Activated CD4-positive, CD25-positive, alpha-beta regulatory T cell treated with anti-CD3 and anti-CD28 coated beads, Interleukin-2, amount 50 U/mL, for 24 hours (primary cell): ENCODE measurements at places on chromosomes 4 and X.

DNA sequence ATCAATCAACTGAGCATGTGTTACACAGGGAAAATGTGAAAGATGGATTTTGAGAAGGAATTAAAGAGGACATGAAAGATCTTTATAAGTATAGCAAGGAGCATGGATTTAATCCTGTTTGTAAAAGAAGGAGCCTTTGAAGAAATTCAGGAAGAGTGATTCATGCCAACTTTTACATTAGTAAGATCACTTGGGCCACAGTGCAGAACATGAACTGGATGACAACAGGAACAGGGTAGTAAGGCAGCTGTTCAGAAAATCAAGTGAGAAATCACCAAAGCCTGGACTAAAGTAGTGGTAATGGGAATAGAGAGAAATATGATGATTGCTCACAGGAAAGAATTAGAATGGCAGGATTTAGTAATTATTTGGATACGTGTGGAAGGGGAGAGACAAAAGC lies 265.7 kb upstream of the PCDH7 start:
- no peak for ATAC-seq

- ATAC-seq = no peak
These were observed 2.2 kb upstream of the SFRP2 start for GRCh38 chr4:153790962-153791551.

DNA sequence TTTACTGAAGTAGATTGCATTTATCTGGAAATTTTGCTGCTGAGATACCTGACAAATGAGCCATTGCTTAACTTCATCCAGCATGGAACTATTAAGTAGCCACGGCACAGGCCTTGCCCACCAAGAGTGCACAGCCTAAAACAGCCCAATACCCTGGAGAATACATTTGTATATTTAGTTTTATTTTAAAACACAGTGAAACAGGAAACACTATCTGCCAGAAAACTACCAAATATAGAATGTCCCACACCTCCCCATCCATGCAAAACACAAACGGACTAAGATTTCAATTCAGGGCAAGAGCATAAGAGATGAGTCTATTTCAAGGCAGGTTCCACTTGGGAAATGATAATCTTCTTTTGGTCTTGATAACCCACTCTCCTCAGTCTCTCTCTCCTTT lies 57.1 kb downstream of the MAML3 start:
- ATAC-seq = no peak

DNA sequence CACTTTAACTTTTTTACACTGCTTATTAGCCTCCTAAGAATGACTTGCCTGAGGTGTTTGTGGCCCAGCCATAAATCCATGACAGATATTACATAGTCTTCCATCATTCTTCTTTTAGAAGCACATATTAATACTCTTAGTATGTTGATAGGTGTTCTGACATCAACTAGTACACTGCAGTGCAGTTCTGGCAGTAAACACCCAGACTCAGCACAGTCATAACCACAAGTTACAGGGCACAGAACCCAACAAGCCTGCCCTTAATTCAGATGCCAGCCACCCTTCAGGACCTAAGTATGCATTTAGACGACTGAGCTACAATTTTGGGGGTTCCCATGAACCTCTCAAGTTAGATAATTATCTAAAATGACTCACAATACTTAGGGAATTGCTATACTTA lies 36.5 kb upstream of the GUCY1B1 start:
- ATAC-seq = no peak

DNA sequence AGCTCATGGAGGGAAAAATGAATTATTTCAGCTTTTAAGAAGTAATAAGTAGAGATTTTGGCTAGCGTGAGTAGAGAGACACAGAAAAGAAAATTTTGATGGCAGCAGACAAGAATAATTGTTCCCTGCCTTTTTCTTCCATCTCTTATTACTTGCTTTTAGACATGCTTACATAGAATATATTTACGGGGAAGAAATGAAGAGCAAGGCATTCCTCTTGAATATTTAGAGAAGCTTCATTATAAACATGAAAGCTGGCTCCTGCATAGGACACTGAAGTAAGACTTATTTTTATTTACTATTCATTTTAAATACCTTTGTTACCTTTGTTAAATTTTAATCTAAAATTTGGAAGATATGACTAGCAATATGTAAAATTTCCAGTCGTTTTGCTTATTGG lies 32.2 kb downstream of the DCK start:
- ATAC-seq = no peak

DNA sequence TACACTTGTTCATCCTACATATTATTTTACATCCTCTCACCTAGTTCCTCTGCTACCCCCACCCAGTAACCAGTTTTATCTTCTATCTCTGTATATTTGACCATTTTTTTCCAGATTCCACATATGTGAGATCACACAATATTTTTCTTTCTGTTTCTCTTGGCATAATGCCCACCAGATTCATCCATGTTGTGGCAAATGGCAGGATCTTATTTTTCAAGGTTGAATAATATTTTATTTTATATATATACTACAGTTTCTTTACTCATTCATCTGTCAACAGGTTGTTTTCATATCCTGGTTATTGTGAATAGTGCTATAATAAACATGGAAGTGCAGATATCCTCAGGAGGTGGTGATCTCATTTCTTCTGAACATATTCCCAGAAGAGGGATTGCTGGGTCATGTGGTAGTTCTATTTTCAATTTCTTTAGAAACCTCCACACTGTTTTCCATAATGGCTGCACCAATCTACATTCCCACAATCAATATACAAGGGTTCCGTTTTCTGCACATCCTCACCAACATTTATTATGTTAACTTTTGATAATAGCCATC lies 48.2 kb downstream of the THAP9 start:
- ATAC-seq = no peak

GRCh38 chr4:23365086-23365485 lies 524.8 kb downstream of the PPARGC1A start:
- no peak for ATAC-seq

- no peak for ATAC-seq
These were observed 1646.4 kb upstream of the ADGRL3 start for GRCh38 chr4:59553721-59554091.

- ATAC-seq = no peak
These were observed 42.0 kb downstream of the ANXA5 start for GRCh38 chr4:121654738-121655137.

DNA sequence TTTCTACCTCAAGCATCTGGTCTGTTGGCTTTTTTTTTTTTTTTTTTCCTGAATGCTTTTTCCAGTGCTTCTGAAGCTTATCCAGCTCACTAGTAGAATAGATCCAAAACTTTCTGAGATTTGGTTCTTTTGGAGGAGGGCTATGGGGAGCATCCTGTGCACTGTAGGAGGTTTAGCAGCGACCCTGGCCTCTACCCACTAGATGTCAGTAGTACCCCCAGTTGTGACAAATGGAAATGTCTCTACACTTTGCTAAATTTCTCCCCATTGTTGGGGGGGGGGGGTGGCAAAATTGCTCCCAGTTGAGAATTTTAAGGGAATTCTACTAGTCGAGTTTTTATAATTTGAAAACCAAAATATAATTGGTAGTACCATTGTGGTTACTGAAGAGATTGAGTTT lies 23.0 kb upstream of the PPA2 start:
- no peak for ATAC-seq

DNA sequence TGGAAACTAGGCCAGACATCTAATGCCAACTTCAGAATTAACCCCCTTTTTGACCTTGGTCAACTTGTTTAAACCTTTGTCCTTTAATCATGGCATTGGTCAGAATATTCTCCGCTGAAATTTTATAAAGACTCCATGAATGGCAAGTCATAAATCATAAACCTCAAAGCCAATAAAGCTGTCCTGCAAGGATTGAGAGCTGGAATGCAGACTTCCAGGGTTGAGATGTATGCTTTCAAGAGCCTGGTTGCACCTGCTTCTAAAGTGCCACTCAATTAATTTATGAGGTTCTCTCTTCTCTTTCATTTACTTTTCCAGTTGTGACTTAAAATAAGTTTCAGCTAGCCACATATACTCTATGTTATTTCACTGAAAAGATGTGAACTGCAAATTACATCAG lies 136.2 kb upstream of the HCCS start:
- ATAC-seq = no peak

DNA sequence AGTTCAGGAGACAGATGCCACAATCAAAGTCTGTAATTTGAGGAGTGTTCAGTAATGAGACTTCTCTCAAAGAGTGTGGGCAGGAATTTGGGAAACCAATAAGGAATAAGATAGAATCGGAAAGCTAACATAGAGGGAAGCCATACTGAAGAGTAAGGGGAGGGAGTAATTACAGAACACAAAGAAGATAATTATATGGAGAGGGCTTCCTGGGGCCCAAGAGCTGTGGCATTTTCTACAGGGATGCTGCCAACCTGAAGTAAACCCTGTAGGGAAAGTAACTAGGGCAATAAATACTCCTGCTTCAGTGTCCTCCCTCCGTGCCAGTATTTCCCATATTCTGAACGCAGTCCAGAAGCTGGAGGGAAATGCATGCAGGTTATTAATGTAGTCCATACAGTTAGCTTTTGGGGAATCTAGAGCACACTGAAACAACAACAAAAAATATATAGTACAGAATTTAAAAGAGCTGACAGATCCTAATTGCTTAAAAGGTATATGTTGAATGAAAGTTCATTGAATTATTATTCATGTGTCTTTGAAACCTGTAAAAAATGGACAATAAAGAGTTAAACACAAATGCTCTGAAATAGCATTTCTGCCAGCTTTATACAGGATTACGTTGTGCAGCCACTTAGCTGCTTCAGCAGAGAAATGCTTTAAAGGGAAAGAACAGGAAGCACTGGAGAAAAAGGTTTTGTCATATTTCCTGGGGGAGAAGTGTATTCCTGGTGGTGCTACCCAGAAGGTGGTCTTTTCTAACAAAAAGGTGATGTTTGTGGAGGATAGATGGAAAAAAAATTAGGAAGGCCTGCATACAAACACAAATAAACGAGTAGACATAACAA lies 48.0 kb downstream of the CXXC4 start:
- ATAC-seq = no peak

DNA sequence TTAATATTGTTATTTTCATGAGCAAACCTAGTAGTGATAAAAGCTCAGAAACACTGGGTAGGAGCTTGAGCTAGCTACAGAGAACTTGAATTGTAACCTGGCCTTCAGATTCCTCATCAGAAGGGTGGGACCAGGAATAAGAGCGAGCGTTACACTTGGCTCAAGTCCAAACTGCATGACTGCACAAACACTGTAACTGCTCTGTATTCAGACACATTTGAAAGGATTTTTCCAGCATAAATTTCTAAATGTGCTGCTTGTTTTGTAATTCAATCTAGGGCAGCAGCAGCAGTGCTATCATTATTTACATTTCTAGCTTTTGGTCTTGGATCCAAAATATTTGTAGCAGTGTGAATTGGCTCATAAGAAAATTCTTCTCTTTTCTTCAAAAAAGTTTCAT lies 133.0 kb upstream of the TMLHE start:
- ATAC-seq = no peak

- ATAC-seq = no peak
These were observed 114.5 kb downstream of the NR3C2 start for GRCh38 chr4:148327683-148328082.

DNA sequence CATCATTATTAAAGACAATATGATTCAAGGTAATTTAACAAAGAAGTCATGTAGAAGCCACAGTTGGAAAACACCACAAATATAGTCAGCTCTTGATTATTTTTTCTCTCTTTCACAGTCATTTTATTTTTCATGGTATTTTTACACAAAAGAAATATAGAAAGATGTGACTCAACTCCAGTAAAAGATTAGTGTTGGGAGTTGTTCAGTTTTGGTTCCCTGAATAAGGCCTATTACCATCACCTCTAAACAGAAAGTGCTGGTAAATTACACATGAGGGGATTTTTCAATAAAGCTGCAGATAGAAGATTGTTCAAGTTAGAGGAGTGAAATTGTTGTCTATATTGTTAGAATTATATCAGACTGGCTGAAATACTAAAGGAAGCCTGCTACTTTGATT lies 107.0 kb downstream of the DDIT4L start:
- peak; percentile 44 for ATAC-seq

GRCh38 chr4:101942891-101943290 lies 152.4 kb downstream of the BANK1 start:
- ATAC-seq = no peak

- ATAC-seq = no peak
These were observed 22.1 kb upstream of the OPN1LW start for GRCh38 chrX:154121961-154122360.

DNA sequence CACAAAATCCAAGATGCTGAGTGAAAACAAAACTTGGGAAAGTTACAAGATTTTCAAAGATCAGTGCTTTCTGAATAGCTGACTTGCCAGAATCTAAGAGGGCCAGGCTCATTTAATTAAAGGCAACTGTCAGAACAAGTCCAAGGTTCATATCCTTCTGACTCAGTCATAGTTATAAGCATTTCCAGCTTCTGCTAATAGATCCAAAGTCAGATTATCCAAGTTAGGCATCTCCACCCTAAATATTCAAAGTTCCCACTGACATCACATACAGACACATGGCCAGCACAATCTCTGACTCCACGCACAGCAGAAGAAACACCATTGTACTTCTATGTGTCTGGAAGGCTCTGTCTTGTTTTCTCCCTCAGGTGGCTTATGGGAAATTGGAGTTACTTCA lies 41.8 kb downstream of the GASK1B start:
- no peak for ATAC-seq

- ATAC-seq = no peak
These were observed 904.9 kb upstream of the EPHA5 start for GRCh38 chr4:66575008-66575696.

- ATAC-seq = no peak
These were observed 149.4 kb downstream of the EFNB1 start for GRCh38 chrX:68978255-68978654.

DNA sequence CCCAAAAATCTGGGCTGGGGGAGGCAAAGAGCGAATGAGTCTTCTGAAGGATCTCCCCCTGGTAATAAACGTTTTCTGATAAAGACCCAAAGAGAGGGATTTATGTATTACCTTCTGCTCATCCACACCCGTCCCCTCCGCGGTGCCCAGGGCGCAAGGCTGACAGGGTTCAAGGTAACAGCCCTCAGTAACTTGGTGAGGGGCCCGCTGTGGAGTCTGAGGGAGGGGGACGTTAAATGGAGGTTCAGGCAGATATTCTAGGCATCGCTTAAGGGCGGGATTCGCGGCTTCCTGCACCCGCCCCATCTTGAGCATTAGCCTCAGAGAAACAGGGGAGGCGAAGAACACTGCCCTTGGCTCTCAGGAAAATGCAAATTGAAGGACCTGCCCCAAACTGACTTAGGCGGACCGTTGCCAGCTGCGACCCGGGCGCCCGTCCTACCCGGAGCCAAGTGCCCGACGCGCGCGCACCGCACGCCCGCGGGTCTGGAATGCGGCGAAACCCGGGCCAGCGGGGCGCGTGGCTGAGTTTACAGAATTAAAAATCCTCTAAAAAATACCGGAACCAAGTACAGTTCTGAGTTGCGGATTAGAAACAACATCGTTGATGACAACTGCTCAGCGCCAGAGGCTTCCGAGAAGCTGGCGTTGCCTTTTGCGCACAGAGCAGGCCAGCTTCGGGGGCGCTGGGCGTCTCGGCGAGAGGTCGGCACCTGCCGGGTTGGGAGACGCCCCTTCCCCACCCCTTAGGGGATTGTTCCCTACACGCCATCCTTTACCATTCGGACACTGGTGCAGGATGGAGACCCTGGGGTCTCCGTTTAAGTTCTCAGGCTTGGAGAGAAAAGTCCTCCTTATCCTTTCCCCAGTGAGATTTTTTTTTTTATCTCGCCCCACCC lies 2.8 kb downstream of the HELT start:
- no peak for ATAC-seq

- no peak for ATAC-seq
These were observed 343.5 kb upstream of the GATB start for GRCh38 chr4:152104356-152104755.
